ENCODE measurements at places on chromosomes 3 and 15.

DNA sequence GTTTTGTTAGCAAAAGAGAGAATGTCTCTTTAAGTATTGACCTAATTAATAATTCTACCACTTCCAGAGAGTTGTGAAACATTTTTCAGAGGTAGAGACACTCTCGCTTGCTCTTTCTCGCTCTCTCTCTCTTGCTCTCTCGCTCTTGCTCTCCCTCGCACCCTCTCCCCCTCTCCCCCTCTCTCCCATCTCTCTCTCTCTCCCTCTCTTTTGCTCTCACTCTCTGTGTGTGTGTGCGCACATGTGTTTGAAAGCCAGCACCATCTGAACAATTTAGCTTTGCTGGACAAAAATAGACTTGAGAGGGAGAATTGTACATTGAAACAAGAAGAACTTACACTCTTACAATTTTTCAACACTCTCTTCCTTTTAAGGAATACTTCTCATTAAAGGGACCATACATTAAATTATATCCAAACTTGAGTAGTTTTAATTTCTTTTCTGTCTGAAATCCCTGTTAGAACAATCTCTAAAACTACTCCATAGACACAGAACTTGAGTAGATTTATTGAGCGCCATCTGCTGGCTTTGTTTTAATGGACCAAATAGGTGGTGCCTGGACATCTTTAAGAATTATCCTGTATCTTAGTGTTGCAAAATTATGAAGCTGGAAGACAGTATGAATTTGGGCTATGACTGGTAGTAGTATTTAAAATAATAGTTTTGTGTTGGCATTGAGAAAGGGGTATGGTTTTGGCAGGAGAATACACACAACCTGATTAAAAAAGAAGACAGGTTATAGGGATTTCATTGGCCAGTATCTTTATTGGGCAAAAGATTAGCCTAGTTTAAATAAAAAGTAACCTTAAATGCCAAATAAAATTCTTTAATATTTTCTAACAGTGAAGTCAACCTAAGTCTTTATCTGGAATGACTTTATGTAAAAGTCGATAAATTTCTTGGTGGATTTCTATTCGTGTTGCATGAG lies 124.6 kb downstream of the AKAP13 start:
- DNase-seq = peak; percentile 66

DNA sequence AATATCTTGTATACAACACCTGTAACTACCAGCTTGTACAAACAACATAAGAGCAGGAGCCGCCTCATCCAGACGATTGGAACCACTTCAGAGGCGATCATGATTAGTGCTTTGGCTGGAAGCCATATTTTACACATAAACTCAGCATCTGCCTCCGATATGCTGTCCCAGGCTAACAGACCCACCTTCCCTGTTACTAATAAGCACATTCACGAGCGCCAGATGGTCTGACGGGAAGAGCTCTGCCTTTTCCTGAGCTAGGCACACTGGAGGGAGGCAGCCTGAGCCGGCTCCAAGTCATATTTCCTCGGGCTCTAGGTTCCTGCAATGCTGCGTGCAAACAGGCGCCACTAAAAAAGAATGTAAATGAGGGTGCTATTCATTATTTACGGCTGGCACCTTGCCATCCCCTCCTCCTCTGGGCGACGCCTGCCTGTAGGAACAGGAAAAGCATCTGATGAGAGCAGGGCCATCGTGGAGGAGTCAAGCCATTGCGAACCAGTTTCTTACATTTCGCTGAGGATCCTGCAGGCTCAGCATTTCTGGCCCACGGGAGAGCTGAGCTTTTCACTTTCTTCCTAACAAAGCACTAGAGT lies 98.2 kb downstream of the ANXA2 start:
- DNase-seq = peak; percentile 46

DNA sequence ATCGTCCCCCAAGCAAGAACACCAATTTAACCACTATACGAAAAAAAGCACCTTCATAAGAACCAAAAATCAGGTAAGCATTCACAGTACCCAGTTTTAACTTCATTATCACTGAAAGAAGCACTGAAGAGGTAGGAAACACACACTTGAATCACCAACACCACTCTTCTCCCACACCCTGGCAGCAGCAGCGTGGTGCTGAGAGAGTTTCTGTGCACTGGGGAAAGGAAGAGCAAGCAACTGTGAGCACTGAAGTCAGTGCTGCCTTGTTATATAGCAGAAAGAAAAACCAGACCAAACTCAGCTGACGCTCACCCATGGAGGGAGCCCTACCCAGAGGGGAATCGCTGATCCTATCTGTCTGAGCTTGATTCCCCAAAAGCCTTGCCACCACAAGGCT lies 98.2 kb downstream of the DMXL2 start:
- DNase-seq = no peak

GRCh38 chr3:56053727-56054126 lies 414.5 kb downstream of the ERC2 start:
- DNase-seq = no peak

GRCh38 chr3:77605308-77605707 lies 565.4 kb downstream of the ROBO2 start:
- DNase-seq = peak; percentile 8

DNA sequence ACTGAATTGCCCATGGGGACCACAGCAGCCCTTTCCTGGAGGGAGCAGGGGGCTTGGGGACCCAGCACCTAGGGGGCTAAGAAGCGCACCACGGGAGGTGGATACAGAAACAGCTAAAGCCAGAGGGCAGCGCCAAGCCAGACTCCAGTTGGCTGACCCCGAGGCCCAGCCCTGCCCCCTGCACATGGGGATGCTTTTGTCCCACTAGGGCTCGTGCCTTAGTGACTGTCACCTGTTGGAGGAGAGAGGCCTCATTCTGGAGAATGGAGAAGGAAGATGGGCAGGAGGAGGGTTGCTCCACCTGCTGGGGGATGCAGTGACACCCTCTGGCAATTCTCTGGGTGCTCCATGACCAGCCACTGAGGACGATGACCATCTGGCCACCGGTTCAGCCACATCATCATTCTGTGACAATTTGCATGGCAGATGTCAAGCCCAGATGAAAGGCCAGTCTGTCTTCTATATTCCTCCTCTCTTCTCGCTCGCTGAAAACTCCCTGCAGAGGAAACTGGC lies 167.8 kb upstream of the TLE3 start:
- no peak for DNase-seq

GRCh38 chr15:87874896-87875711 lies 381.4 kb downstream of the NTRK3 start:
- DNase-seq = peak; percentile 74

DNA sequence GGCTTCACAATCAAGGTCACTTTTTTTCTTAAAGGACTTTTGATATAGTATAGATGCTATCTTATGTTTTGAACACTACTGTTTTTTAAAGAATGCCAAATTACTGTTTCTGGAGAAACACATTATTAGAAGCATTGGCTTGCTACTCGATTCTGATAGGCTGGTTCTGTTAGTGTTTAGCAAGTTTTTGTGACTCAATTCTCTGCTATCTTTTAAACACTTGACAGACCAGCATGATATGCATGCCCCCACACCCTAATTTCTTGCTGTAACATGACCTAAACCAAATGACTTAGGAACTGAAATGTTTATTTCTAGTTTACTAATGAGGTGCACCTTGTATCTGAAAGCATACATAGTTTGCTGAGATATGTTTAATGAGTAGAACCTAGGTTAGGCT lies 5.5 kb upstream of the IL20RB start:
- no peak for DNase-seq

DNA sequence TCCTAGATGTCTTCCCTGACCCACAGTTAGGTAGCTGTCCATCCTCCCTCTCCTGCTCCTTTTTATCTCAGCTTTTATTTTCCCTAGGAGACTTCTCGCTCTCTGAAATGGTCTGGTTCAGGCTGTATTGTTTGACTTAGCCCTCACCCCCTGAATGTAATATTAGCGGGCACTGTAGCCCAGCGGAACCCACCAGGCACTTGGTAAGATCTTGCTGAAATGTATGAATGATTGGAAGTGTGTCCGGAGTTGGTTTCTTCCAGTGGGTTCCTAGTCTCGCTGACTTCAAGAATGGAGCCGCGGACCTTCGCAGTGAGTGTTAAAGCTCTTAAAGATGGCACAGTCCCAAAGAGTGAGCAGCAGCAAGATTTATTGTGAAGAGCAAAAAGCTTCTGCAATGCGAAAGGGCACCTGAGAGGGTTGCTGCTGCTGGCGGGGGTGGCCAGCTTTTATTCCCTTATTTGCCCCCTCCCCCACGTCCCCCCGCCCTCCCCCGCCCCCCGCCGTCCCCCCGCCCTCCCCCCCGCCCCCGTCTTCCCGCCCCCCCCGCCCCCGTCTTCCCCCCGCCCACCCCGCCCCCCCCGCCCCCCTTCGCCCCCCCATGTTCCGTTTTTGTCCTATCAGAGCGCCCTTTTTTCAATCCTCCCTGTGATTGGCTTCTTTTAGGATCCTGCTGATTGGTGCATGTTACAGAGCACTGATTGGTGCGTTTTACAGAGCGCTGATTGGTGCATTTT lies 694 bp upstream of the EEFSEC start:
- DNase-seq = peak; percentile 77

- DNase-seq = peak; percentile 11
Measured at GRCh38 chr3:95731753-95732152, 1082.6 kb upstream of the EPHA6 start.

- DNase-seq = peak; percentile 77
Measured at GRCh38 chr3:50627407-50628051, 10.6 kb downstream of the MAPKAPK3 start.

GRCh38 chr3:13077431-13078162 lies 4.4 kb upstream of the IQSEC1 start:
- peak; percentile 41 for DNase-seq

DNA sequence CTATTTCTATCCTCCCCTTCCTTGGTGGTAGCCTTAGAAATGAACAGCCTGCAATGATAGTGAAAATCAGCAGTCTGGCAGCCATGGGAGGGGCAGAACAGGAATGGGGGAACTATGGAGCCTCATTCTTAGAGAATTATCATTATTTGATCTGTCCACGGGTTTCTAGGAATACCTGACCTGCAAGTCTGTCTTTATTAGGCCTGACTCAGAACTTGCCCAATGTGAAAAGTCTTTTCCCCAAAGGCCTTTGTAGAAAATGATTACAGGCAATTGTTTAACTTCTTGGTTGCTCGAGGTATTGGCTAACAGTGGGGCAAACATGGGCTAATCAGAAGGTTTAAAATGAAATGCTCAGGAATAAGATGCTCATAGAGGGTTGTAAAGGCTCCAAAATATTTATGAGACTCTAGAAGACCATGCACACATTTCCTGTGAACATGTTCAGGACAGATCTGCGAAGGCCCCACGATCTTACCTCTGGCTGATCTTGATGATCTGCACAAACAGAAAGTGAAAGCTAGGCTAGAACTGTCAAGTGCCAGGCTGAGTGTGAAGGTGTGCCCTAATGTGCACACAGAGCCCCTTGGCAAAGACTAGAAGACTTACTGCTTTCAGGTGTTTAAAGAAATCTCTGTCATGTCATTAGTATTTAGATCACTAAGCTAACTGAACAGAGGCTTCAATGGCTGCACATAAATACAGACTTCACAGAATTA lies 39.6 kb upstream of the LAMP3 start:
- DNase-seq = no peak

DNA sequence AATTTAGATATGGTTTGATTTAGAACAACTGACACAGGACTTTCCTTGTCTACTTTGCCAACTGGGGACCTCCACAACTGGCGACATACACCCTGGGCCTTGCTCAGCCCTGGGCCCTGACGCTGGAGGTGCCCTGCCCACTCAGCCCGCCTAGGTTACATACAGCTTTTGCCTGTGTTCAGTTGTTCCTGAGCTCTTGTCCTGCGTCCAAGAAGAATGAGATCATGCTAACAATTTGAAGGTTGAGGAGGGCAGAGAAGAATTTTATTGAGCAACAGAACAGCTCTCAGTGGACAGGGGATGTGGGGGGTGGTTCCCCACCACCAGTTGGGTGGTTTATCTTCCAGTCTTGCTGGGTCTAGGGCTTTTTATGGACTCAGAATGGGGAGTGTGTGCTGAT lies 67.9 kb downstream of the IQCH start:
- DNase-seq = peak; percentile 42

DNA sequence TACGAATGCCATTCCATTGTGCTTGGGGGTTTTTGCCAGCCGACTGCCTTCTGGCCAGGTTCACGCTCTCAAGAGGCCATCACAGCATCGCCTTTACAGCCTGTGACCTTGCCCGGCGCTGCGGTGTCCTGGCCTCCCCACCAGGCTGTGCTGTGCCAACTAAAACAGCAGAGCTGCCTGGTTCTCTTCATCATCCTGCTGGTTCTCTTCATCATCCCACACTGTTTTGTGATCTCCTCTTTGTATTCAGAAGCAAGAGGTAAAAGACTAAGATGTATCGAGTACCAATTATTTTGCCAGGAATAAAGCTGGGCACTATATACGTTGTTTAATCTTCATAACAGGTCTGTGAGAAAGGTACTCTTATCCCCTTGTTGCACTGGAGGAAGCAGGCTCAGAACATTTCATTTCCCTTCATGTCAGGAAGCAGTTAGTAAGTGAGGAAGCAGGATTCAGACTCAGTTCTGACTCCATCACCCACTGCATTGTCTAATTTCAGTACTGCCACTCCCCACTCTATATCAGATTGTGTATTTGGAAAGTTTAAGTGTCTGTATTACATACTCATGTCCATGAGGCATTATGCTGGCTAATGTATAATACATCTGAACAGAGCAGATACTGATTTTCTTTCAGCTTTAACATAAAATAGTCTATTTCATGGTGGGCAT lies 92.7 kb downstream of the LRRC28 start:
- DNase-seq = no peak

DNA sequence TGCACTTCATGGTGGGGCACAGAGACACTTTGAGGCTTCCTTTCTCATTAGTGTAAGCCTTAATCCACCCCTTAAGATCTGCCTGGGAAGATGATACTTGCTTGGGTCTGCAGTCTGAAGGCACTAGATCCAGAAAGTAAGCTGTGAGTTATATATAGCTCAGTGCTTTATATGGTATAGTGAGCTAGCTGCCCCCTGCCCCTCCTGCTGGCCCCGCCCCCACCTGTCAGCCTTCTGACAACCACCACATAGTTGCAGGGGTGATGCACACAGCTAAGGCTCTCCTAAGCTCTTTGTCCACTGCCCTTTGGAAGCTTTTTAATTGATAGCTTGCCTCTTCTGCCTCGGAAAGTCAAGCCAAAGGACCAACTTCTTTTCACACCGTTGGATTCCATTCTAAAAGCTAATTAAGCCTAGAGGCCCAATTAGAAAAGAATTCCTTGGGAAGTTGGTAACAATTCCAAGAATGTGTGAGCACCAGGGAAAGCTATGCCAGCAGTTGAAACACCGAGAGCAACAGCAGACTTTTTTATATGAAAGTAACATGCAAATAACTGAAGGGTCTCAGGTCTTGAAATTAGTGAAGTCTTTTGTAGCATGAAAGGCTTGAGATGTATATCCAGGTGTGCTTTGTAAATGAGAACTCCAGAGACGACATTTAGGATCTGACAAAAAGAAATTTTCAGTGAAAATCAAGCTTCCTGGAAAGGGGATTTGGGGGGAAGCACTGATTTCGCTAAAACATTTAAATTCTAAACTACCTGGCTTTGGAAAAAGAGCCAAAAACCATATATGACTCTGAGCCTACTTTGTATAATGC lies 2.3 kb downstream of the TPM1 start:
- DNase-seq = peak; percentile 81

DNA sequence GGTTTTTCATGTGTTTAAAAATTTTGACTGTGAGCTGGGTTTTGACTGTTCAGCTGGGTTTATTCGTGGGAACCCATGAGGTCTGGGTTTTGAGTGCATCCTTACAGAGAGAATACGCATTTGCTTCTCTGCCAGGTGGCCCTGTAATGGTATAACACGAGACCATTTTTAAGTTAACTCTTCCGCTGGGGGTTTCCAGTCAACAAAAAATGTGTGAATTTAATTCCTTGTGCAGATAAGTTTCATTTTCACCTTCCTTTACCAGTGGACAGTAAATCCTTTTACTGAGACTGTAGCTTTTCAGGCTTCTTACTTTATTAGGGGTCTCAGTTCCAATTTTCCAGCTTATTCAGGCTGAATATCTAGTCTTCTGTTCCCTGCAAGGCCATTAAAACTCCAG lies 149.6 kb downstream of the OPA1 start:
- no peak for DNase-seq
